ENCODE measurements at places on chromosomes 13 and 19.
A peak's percentile ranks its signal among the peaks of the same experiment; 100 is the strongest.

- DNase-seq = no peak
Measured at GRCh38 chr13:32902029-32902780, 114.0 kb upstream of the KL start.

GRCh38 chr13:112592647-112593046 is 4.7 kb upstream of the TUBGCP3 start:
- DNase-seq = no peak

DNA sequence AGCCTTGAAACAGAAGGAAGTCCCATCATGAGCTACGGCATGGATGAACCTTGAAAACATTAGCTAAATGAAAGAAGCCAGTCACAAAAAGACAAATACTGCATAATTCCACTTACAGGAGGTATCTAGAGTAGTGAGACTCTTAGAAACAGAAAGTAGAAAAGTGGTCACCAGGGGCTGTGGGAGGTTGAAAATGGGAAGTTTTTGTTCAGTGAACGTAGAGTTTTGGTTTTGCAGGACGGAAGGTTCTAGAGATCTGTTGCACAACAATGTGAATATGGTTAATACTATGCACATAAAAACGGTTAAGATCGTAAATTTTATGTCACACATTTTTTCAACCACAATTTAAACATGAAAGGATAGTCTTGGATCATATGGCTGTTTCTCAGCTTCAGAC is 11.9 kb upstream of the SLC10A2 start:
- DNase-seq = no peak

GRCh38 chr19:16330368-16330801 is 5.8 kb downstream of the KLF2 start:
- DNase-seq = peak; percentile 94

GRCh38 chr13:33956346-33956745 is 138.4 kb downstream of the RFC3 start:
- no peak for DNase-seq

DNA sequence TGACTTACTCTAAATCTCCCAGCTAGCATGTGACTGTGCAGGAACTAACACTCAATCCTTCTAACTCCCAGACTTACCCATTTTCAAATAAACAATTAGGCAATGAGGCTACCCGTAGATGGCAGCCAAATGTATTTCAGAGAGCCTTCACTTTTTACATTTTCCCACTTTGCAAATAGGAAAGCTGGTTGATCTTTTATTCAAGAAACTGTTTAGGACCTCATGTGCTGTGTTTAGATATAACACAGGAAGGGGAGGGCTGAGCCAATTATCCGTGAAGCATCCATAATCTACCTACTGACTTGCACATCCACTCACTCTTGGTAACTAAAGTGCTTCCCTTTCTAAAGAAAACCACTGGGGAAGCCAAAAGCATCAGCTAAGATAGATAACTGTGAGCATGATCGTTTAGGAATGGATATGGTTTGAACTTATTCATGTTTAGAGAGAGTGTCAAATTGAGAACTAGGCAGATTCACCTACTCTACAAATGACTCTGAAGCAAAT is 33.4 kb downstream of the MBNL2 start:
- DNase-seq = no peak

DNA sequence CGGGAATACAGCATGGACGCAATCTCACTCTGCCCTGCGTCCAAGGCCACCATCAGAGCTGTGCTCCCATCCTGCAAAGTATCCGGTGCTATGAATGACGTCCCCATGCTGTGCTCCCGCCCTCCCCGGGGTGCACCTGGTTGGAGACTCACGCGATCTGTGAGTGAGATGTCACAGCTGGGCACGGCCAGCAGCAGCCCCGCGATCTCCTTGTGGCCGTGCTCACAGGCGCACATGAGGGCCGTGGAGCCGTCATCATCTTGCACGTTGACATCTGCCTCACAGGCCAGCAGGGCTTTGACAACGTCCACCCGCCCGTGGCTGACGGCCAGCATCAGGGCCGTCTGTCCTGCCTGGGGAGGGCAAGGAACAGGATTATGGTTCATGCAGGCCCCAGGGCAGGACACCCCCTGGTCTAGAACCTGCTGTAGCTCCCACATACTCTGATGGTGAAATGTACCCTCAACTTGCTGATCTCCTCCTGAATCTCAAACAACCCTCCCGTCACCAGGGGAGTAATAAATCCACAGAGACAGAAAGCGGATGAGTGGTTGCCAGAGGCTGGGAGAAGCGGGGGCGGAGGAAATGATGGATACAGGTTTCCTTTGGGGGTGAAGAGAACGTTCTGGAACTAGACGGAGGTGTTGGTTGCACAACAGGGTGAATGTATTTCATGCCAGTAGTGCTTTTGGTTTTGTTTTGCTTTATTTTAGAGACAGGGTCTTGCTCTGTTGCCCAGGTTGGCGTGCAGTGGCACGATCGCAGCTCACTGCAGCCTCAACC is 14.5 kb upstream of the SPC24 start:
- DNase-seq = no peak

DNA sequence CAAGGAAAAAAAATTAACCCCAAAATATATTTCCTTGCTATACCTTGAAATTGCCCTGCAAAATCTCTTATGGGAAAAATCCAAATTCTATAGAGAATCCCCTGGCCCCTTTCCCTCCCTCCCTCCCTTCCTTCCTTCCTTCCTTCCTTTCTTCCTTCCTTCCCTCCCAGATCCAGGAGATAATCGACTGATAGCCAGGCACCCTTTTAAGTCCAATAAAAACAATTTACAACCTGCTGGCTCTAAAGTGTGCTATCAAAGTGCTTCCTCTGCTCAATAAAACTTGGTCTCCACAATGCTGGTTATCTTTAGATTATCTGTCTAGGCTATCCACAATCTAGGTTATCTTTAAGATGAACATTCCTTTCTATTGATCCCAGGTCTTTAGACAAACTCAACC is 83.1 kb upstream of the TUBA3C start:
- no peak for DNase-seq

DNA sequence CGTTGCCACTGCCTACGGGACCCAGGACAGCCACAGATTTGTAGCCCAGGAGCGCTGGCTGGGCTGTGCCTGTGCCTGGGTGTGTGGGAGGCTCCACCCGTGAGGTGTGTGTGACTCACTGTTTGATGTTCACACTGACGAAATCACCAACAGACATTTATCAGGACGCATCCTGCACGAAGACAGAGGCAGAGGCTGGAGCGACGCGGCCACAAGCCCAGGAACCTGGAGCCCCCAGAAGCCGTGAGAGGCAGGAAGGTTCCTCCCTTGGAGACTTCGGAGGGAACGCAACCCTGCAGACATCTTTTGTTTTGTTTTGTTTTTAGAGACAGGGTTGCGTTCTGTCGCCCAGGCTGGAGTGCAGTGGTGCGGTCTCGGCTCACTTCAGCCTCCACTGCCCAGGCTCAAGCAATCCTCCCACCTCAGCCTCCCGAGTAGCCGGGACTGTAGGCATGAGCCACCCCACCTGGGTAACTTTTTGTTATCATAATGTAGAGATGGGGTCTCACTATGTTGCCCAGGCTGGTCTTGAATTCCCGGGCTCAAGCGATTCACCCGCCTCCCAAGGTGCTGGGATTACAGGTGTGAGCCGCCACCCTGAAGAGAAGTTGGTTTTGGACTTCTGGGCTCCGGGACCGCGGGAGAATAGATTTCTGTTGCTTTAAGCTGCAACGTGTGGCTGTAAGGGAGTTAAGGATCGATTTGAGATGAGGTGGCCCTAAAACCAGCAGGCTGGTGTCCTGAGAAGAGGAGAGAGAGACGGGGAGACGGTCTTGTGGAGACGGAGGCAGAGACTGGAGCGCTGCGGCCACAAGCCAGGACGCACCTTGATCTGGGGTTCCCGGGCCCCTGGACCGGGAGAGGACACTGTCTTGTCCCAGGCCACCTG is 24.9 kb upstream of the WDR18 start:
- peak; percentile 16 for DNase-seq

GRCh38 chr13:88945793-88946192 is 1274.6 kb downstream of the SLITRK5 start:
- no peak for DNase-seq

GRCh38 chr19:52734893-52735661 is at the start of gene ZNF611:
Gene ZNF611, minus strand, starts transcription at chr19:52735044. Its CDS starts 19,150 bp downstream, at chr19:52715894.
- peak; percentile 99 for DNase-seq

DNA sequence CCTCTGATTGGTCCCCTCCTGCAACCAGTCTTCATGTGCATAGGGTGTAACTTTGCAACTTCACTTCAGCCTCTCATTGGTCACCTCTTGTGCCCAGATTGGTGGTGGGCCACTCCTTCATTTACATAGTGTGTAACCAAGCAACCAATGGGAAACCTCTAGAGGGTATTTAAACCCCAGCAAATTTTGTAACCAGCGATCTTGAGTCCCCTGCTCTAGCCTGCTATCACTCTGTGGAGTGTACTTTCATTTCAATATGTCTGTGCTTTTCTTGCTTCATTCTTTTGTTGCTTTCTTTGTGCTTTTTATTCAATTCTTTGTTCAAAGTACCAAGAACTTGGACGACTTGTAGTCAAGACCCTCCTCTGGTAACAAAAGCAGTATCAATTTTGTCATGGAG is 1336.9 kb upstream of the SPRY2 start:
- no peak for DNase-seq

- no peak for DNase-seq
Measured at GRCh38 chr13:101711307-101712025, 259.0 kb downstream of the ITGBL1 start.

DNA sequence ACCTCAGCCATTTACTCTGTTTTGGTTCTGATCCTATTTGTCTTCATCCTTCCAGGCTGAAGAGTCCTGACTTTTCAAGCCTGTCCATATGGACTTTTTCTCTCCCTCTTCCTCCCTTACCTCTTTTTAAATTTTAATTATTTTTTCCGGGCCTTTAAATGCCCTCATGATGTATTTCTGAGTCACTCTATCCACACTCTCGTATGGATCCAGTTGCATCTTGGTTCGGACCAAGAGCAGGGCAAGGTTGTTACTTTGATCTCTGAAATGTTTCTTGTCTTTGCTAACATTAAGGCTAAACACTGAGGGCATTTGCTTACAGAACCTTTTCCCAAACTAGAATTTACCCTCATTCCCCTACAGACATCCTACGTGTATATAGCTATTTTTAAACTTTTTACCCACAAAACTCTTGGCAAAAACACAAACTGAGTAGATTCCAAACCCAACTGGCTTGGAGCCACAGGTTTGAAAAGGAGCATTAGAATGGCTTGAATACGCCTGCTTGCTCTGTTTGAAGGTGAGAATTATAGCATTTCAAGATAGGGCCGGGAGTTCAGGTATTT is 47.4 kb upstream of the SERPINE3 start:
- DNase-seq = no peak

GRCh38 chr19:36203293-36203692 is 11.2 kb downstream of the ZNF565 start:
- no peak for DNase-seq

- DNase-seq = no peak
Measured at GRCh38 chr13:113488283-113488682, 2.2 kb downstream of the DCUN1D2 start.

- DNase-seq = no peak
Measured at GRCh38 chr19:42281827-42282762, 13.0 kb downstream of the CIC start.

DNA sequence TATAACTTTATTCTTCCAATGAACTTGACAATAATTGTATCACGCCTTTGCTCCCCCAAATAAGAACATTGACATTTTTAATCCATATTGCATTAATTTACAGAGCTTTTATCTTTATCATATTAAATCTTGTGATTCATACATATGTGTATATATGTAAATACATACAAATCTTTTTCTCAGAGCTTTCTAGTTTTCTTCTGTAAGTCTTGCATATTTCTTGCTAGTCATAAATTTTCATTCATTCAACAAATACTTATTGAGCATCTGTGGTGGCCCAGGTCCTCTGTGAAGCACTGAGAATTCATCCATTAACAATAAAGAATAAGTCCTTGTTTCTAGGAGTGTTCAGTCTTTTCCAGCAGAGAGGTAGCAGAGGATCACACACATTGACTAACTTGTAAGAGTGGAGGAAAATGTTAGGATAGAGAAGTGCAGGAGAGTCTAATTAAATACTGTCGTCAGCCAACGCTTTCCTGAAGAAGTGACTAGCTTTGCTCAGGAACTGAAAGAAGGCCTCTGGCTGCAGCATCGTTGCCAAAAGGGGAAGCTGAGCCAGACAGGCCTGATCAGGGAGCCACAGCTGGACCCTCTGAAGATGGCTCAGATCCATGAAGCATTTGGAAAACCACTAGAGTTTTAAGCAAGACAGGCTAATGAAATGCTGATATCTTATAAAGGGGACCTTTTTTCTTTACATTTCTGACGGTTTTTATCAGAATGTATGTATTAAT is 38.6 kb upstream of the LAMP1 start:
- no peak for DNase-seq

DNA sequence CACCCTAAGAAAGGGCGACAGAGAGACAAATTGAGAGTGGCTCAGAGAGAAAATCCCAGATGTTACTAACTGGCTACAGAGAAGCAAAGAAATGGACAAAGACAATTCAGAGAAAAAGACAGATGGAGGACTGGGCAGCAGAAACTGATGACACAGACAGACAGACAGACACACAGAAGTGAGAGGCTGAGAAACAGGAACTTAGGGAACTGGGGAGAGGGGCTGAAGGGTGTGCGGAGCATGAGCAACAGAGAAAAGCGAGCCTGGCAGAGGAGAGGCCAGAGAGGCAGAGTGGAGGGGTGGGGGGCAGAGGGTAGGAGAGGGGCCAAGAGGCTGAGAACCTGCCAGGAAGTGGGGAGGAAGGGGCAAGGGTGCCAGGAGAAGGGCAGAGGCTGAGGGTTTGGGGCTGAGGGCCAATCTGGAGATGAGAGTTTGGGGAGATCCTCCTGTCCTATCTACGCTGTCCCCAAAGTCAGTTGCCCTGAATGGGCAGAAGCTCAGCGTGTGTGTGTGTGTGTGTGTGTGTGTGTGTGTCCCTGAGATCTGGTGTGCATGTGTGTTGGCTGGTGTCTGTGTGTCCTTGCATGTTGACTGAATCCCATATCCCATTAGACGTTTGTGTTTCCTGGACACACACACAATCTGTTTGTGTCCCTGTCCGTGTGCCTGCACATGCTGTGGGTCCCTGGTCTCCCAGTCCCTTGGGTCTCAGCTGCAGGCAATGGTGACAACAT is 5.6 kb upstream of the ERFL start:
- DNase-seq = no peak
